OCI-M1 (cell line): ENCODE measurements at places on chromosomes 1 and 21.

GRCh38 chr1:4636644-4637380 lies 17.6 kb upstream of the AJAP1 start:
- DNase-seq: no peak

GRCh38 chr1:209646558-209646957 lies 5.7 kb downstream of the LAMB3 start:
- DNase-seq: no peak

- no peak for DNase-seq
Observed at GRCh38 chr1:158013840-158014730, 20.6 kb downstream of the KIRREL1 start.

GRCh38 chr1:239833723-239834122 lies 258.0 kb upstream of the FMN2 start:
- no peak for DNase-seq

DNA sequence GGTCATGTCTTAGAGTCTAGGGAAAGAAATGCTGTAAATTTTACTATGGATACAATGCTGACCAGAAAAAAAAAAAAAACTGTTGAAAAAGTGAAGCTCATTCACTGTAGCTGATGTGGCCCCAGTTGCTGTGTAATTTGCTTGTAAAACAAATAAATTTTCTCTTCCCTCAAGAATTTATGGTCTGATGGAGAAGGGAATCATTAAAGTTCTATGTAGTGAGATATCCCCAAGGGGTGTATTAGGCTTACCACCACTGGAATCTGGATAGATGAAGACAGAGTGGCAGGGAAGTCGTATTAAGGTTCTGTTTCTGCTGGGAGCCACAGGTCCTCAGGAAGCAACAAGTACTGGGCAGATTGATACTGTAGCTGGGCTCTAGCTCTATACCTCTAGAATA lies 860.0 kb downstream of the LTN1 start:
- DNase-seq: no peak

DNA sequence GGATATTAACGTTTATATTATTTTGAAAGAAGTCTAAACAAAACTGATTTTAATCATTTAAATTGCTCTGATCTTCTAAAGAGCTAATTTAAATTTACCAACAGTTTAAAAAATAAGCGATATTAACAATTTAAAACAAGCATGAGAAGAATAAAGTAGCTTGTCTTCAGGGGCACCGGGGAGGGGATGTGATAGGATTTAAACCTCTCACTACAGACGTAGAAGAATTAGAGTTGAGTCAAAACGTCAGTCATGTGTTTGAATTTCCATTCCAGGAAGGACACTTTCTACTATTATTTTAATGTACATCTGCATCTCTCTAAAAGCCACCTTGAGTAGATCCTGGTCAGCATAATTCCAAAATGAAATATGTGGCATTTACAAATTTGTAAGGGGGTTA lies 58.2 kb upstream of the TPTE start:
- no peak for DNase-seq

DNA sequence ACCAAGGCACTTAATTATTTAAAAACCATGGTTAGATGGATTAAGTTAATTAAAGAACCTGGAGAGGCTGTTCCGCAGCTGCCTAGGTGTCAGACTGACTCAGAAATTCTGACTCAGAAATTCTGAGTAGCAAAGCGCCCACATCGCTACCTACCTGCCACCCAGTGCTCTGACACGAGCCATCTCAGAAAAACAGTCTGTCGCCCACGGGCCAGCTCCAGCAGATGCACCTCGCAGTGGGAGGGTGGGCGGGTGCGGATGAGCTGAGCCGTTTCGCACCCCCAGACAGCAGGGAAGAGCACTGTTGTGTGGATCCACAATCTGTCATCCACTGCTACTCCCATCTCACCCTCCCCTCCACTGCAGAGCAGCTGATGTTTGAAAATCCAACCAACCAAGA lies 13.5 kb downstream of the KCNK1 start:
- DNase-seq: no peak

- no peak for DNase-seq
Observed at GRCh38 chr1:247409869-247410544, 6.0 kb upstream of the NLRP3 start.

DNA sequence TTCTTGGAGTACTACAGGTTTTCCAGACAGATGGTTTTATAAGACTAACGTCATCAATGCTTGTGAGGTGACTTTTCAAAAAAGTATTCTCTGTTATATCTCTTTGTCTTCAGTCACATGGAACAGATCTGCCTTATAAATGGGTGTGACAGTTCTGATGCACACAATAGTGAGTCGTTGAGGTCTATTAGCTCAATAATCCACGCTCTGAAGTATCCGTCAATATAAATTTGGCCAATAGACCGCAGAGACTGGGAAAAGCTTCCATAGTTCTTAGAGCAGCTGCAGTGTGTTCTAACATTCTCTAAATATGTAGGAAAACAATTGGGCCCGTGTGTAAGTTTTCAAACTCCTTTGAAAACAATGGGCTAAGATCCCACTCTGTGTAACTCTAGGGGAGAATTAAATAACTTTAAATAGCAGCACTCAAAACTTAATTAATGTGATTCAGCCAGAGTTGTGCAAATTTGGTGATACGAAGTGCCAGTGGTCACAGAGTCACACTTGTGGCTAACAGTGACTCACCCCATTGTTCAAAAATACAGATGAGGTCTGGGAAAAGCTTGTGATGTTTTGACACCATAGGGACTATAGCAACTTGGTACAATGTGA lies 316.0 kb downstream of the LMO4 start:
- DNase-seq: peak; percentile 3

- DNase-seq: no peak
Observed at GRCh38 chr1:44032170-44032790, 1.0 kb upstream of the SLC6A9 start.

DNA sequence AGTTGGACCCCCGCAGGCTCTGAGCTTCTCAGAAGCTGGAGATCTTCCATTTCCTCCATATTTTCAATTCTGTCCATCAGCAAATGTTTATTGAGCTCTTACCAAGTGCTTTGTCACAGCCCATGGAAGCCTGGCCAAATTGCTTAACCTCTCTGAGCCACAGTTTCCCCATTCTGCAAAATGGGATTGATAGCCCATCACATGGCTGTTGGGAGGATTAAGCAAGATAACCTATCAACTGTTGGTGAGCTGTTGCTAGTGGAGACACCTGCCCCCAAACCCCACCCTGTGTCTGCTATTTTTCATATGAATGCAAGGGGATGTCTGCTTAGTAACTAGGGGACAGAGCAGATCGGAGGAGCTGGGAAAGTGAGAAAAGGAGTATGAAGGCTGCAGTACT lies 38.3 kb downstream of the CD34 start:
- peak; percentile 91 for DNase-seq

DNA sequence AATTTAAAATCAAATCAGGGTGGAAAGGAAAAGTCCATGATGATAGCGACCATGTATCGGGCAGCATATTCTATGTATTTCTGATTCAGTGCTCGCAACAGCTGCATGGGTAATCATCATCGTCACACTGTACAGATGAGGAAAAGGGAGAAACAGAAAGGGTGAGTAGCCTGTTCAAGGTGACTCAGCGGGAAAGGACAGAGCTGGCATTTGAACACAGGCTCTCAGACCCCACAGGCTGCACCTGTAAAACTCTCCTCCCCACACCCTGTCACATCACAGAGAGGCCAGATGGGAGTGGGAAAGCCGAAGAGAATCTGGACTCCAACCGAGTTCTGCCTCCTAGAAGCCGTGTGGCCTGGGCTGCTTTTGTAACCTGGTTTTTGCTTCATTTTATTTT lies 14.0 kb downstream of the RUNX1 start:
- DNase-seq: no peak

DNA sequence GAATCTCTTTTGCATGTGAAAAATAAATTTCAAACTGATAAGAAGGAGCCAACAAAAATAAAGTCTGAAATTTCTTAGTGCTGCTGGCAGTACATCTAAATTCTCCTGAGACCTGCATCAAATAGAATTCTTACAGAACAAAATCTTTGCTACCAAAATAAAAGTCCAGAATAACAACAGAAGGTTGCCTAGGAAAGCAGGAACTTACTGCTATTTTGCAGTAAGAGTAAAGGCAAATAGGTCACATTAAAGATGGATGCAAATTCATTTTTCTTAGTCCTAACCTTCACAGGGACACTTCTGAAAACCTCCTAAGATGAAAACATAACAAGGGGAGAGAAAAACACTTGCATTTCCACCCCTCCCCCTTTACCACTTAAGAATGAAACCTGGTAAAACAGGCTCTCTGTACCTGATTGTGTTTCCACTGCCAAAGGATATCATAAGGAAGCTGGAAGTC lies 59.0 kb downstream of the RUSC1 start:
- peak; percentile 39 for DNase-seq

GRCh38 chr1:231750818-231751362 lies 124.3 kb downstream of the DISC1 start:
- DNase-seq: peak; percentile 17

GRCh38 chr1:163069142-163069541 lies at the start of gene RGS4:
Gene RGS4, plus strand, starts transcription at chr1:163069361. Its CDS starts 124 bp downstream, at chr1:163069485.
- DNase-seq: peak; percentile 46

- no peak for DNase-seq
Observed at GRCh38 chr1:13918862-13919261, 218.9 kb downstream of the PRDM2 start.

DNA sequence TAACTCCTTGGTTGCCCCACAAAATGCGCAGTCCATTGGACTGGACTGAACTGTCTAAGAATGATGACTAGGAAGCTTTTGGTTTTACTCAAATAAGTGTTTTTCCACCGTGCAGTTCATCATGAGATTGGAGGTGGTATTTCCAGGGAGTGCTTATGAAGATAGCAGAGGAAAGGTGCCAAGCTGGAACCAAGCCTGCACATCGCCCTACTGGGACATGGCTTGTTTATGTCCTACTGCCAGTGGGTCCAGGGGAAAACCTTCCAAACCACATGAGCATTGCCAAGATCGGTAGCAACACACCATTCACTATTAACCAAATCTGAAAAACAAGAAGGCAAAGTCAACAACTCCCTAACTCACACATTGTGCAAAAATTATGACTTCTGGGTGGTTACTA lies 54.7 kb upstream of the DSCAM start:
- no peak for DNase-seq

GRCh38 chr1:77940921-77941570 lies 37.8 kb downstream of the FUBP1 start:
- no peak for DNase-seq

GRCh38 chr1:193402977-193403376 lies 216.6 kb upstream of the B3GALT2 start:
- DNase-seq: no peak

GRCh38 chr1:218211241-218211640 lies 73.9 kb upstream of the RRP15 start:
- DNase-seq: no peak

DNA sequence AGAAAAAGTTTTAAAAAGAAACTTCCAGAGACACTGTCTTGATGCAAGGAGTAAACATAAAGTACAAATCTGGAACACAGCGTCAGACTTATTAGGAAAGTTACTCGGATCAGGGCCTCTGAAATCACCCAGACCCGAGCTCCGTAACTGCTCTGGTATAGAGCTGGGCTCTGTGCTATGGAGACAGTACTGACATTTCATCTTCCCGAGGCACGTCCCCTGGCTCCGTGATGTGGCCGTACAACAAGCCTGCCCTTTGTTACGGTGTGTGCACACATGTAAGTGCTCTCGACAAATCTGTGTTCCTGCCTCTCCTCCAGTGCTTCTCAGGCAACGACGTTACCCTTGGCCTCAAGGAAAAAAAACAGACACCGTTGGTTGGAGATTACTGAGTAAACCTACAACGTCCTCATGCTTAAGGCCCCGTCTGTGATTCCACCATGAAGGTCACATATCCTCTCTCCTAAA lies 107.0 kb upstream of the IRF2BP2 start:
- DNase-seq: no peak

GRCh38 chr1:54103414-54103813 lies 49.4 kb downstream of the CDCP2 start:
- DNase-seq: no peak

GRCh38 chr1:245108909-245109308 lies 45.9 kb upstream of the KIF26B start:
- DNase-seq: no peak

DNA sequence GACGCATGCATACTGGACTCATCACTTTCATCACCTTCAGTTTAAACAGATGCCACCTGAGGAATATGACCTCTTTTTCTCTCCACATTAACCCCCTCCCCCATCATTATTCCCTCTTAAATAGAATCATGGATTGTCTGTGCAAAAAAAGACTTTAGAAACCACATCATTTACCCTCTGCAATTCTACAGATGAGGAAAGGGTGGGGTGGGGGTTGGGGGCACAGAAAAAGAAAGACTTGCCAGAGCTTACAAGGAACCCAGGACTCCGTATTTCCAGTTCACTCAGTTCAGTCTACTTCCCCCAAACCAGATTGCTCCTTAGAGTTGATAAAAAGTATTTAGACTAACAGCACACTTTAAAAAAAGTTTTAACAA lies 26.2 kb upstream of the NFIA start:
- no peak for DNase-seq

DNA sequence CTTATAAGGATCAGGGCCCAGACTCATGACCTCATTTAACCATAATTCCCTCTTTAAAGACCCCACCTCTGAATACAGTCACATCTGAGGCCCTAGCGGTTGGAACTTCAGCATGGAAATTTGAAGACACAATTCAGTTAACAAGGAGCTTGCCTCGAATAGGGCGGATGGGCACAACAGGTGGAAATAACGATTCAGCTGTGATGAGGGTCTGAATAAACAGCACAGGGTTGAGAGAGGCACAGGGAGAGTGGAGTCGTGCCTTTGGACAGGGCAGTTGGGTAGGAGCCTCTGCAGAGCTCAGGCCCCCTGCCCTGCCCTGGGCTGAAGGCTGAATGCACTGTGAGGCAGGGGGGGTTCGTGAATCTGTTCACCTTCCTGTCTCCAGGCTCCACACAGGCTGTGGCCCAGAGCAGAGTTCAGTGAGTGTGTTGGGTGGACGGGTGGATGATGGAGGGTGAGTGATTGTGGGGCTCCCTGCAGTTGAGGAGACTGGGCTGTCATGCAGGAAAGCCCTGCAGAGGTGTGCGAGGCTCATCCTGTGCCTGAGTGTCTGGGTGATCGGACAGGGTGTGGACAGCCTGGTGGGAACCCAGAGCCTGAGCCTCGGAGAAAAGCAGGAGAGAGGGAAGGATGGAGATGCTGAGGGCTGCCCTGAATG lies 243.1 kb downstream of the FOXD2 start:
- DNase-seq: no peak

- DNase-seq: peak; percentile 44
Observed at GRCh38 chr1:25430967-25431881, 527 bp downstream of the MACO1 start.

GRCh38 chr1:18976096-18976495 lies 19.6 kb upstream of the IFFO2 start:
- no peak for DNase-seq

DNA sequence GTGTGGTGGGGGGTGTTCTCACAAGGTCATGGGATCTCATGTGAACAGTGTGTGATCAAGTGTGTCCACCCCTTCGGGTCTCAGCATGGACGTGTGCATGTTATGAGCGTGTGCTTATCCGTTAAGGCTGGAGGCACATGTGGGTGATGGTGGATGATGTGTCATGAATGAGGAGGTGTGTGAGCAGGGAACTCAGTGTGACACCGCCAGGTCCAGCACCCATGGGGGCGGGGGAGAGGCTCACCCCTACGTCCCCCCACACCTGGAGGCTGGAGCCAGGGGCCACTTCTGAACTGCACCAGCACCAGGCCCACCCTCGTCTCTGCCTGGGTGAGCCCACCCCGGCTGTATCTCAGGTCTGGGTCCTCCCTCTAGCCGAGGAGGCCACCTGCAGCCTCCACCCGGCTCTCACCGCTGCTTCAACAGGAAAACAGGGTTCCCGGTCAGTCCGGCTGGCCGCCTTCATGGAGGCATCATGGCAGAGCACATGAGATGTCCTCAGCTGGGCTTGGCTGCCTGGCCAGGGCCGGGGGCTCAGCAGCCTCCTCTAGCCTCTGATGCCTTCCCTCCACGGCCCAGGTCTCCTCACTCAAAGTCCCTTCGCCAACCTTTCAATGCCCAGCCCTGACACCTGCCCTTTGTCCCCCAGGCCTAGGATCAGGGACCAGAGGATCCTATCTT lies 34.2 kb upstream of the C1QA start:
- no peak for DNase-seq
